ENCODE measurements at places on chromosomes 12 and 14.
A peak's percentile ranks its signal among the peaks of the same experiment; 100 is the strongest.

- DNase-seq = no peak
Observed at GRCh38 chr12:91434081-91434480, 251.5 kb upstream of the DCN start.

GRCh38 chr12:21638054-21638891 is 19.4 kb downstream of the LDHB start:
- DNase-seq = no peak

DNA sequence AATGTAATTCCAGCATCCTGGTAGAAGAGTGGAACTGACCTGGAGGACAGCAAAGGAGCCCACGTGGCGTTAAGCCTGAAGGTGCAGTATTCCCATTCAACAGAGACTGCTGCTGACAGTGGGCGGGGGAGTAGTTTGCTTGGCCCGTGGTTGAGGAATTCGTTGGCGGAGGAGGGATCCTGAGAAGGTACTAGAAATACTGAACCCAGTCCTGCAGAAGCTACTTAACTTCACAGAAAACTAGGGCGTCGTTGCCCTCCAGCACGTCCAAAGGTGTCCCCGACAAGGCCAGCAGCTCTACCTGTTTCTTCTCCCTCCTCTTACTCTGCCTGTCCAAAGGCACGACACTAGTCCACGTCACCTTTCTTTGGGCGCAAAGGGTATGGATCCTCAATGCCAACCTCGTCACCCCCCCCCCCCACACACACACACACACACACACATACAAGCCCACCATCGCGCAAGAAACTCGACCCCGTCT is 303 bp downstream of the PUS7L start:
- DNase-seq = no peak

GRCh38 chr12:89225808-89226411 is 126.4 kb downstream of the DUSP6 start:
- no peak for DNase-seq

GRCh38 chr14:58598028-58598803 is 39.5 kb upstream of the DACT1 start:
- DNase-seq = peak; percentile 54

GRCh38 chr12:69055280-69055679 is 122.3 kb upstream of the CPM start:
- DNase-seq = no peak

DNA sequence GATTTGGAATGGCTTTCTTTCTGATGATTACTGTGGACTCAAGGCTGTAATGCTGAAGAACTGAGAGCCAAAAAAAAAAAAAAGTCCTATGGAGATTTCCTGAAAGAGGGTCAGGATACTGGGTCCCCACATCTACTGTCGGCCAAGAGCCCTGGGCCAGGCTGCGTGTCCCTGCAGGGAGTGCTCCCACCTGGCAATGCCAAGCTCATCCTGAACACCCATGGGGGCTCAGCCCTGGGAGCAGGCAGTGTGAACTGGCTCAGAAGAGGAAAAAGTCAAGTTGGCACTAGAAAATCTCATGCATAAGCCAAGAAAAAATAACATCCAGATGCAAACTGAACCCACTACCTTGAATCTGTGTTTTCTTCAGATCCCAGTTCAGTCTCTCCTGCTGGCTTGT is 35.0 kb upstream of the SMOC1 start:
- DNase-seq = no peak

GRCh38 chr12:46100551-46101484 is 110.4 kb upstream of the SCAF11 start:
- no peak for DNase-seq

- no peak for DNase-seq
Observed at GRCh38 chr14:77623201-77623600, 6.8 kb upstream of the SPTLC2 start.

GRCh38 chr12:132083614-132083940 is 60.5 kb downstream of the DDX51 start:
- DNase-seq = no peak

DNA sequence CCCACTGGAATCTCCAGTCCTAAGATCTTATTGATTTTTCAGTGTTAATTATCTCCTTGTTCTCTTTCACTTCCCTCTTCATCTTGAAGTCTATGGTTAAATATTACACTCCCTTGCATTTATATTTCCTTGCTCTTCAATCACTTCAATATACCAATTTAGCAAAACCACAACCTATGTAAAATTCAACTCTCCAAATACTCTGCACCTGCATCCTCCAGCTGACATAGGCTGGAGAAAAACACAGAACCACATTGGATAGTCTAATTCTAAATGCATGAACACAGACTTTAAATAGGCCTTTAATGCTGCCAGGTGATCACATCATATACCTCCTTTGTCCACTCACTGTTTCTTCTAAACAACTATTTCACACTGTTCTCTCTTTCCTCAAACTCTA is 253.8 kb upstream of the GARIN6 start:
- DNase-seq = no peak

- DNase-seq = no peak
Observed at GRCh38 chr12:31228811-31229792, 96.8 kb downstream of the SINHCAF start.

DNA sequence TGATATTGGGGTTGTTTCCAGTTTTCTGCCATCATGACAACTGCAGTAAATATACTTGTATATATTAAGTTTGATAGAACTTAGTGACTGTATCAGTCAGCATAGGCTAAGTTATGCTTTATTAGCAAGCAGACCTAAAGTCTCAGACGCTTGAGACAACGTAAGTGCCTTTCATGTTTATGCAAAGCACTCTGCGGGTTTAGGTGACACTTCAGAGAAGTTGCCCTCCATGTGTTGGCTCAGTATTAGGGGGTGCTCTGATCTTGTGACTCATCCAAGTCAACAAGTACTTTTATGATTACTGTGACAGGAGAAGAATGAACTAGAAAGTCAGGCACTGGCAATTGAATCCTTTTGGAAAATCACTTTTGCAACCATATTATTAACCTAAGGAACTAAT is 13.3 kb upstream of the OTOGL start:
- DNase-seq = no peak

DNA sequence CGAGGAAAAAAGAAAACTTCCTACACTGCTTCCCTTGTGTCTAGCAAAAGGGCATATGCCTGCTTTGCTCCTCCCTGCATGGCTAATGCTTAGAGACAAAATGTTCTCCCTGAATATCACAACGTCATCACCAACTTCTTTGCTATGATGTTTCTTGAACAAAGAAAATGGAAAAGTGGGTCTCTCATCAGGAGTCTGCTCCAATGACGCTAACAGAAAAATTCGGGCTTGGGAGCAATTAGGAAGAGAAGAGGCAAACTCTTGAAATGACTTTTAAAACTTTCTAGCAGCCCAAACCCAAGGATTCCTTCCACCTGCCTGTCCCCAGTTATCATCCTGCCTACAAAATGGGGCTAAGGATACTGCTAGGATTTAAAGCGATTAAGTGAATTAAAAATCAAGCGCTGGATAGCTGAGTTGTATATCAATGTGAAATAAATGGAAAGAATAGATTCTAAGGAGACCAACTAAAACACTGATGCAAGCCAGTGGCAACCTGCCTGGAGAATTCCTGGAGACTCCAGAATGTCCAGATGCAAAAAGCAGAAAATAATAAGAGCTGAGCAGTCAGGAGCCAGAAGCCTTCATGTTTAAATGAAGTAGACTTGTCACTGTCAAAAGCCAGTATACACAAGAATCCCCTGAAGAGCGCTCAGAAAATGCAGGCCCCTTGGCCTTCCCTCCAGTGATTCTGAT is 183.8 kb downstream of the DPF3 start:
- no peak for DNase-seq

- no peak for DNase-seq
Observed at GRCh38 chr12:40325349-40325960, 100.7 kb downstream of the LRRK2 start.

- DNase-seq = no peak
Observed at GRCh38 chr12:131724534-131724933, 13.6 kb downstream of the SFSWAP start.

- DNase-seq = no peak
Observed at GRCh38 chr14:64465831-64466554, 694 bp downstream of the AKAP5 start.

DNA sequence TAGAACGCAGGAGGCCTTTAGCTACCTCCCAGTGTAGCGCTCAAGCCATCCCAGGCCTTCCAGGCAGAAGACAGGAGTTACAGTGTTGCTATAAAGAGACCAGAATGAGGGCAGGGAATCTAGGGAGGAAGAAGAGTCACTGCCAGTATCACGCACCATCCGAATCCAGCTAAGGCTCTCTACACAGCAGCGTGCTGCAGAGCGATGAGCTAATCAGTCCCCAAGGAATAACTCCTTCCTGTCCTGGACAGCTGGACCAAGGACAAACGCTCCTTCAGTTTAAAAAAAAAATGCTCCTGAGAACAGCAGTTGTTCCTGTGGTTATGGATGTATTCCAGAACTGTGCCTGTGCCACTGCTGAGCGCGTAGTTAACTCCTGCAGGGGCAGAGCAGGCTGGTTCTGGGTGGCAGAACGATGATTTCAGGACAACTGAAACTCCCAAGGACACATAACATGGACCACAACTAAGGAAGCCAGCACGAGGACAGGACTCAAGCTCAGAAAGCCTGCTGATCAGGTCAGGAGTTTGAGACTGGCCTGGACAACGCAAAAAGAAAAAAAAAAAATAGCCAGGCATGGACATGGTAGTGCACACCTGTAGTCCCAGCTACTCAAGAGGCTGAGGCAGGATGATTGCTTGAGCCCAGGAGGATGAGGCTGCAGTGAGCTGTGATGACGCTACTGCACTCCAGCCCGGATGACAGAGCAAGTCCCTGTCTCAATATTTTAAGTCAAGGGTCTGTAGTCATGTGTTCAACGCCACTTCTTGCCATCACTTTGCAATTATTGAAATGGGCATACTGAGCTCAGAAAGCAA is 2.6 kb downstream of the IFFO1 start:
- no peak for DNase-seq

DNA sequence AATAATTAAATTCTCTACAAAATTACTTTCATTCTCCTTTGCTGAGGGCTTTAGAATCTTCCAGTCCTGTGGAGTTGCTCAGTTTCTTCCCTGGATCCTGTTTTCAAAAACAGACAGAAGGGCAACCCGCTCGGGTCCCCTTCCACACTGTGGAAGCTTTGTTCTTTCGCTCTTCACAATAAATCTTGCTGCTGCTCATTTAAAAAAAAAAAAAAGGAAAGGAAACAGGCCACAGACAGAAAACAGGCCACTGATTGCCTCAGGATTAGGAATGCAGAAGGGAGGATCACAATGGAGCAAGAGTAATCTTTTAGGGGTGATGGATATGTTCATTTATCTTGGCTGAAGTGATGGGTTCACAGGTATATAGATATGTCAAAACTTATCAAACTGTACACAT is 29.5 kb upstream of the HIGD1C start:
- no peak for DNase-seq

DNA sequence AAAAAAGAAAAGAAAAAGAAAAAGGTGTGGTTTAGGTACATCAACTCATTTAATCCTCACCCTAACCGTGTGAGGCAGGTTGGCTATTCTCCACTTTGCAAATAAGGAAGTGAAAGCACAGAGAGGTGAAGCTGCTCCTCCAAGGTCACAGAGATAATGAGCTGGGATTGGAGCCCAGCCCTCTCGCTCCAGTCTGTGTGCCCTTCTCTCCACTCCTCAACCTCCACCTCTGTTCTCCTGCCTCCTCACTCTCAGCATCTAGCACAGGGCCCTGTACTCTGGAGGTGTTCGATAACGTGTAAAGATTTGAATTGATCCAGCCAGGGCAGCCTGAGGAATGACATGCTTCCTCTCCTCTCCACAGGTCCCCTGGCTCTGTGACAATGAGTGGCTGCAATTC is 502.3 kb downstream of the TMEM132D start:
- DNase-seq = no peak

- DNase-seq = no peak
Observed at GRCh38 chr12:30746190-30746589, 8.6 kb downstream of the CAPRIN2 start.

DNA sequence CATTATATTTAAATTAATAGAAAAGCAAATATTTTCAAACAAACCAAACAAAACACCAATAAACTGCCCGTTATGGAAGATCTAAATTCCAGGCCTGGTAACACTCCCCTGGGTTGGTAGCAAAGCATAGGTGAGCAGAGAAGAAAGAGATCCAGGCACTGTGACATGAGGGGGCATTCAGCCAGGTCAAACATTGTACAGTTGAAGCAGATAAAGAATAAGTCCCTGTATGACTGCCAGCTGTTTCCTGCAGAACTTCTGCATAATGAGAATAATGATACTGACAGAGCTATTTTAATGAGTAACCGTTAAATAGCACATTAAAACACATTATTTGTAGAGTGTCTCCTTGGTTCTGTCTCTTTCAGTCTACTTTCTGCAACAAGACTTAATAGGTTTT is 35.4 kb downstream of the SLC38A1 start:
- no peak for DNase-seq

- DNase-seq = no peak
Observed at GRCh38 chr12:116010467-116010866, 267.0 kb downstream of the MED13L start.

DNA sequence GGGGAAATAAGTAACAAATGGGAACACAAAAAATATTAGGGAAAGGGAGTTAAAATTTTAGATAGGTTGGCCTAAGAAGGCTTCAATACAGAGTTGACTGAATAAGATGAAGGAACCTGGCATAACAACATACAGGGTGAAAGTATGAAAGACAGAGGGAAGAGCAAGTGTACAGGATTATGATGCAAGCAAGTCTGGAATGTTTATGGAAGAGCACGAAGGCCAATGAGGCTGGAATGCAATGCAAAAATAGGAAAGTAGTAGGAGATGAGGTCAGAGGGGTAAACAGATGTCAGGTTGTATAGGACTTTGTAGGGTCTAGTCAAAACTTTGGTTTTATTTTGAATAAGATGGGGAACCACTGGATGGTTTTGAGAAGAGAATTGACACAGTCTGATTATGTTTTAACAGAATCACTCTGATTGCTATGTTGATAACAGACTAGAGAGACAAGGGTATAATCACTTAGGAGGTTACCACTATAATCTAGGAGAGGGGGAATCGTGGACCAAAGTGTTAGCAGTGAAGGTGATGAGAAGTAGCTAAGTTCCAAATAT is 96.8 kb downstream of the OSBPL8 start:
- DNase-seq = no peak

- DNase-seq = no peak
Observed at GRCh38 chr14:77063571-77064171, 34.4 kb upstream of the CIPC start.

DNA sequence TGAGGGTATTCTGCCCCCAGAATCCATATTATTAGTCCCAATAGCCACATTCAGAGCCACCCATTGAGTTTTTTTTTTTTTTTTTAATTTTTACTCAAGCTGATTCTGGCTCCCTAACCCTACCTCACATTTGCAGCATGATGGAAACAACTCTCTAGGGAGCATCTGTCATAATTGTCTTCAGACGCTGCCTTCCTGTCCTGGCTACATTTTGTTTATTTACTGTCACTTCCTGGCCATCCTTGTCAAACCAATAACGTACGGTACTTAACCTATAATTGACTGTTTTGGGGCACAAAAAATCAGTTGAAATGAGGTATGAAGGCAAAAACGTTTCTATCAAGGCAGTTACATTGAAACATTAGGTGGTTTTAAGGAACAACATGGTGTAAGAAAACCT is 2.1 kb downstream of the GLIPR1 start:
- no peak for DNase-seq

GRCh38 chr14:56059054-56059453 is 59.2 kb upstream of the PELI2 start:
- DNase-seq = no peak

All from T-cell (primary cell).